Stimulated activated CD4-positive, alpha-beta T cell treated with anti-CD3 and anti-CD28 coated beads, TNF-alpha, amount 100 ng/mL, for 24 hours (primary cell): ENCODE measurements at places on chromosomes 6 and 20.

GRCh38 chr20:6070829-6071695, 17.2 kb upstream of the LRRN4 start:
- DNase-seq: no peak

DNA sequence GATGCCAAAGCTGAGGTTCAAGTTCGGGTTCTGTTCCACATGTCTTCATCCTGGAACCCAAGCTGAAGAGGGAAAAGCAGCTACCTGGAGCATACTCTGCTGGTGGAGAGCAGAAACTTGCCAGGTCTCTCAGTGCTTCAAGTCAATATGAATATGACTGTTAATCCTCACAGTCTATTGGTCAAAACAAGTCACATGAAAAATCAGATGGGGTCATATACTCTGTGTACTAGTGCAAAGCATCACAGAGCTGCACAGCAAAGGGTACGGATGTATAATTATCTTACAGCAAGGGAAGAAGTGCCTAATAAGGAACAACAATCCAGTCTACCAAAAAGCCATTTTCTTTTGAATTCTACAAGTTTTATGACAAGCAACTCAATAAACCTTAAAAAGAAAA, 11.6 kb downstream of the NCOA7 start:
- no peak for DNase-seq

GRCh38 chr6:118859517-118860064, 34.4 kb upstream of the ASF1A start:
- DNase-seq: no peak

GRCh38 chr20:34240693-34241615, at the start of gene ASIP:
ASIP (plus strand) TSS chr20:34241423; CDS start chr20:34260375, 18,952 bp downstream.
- DNase-seq: no peak

DNA sequence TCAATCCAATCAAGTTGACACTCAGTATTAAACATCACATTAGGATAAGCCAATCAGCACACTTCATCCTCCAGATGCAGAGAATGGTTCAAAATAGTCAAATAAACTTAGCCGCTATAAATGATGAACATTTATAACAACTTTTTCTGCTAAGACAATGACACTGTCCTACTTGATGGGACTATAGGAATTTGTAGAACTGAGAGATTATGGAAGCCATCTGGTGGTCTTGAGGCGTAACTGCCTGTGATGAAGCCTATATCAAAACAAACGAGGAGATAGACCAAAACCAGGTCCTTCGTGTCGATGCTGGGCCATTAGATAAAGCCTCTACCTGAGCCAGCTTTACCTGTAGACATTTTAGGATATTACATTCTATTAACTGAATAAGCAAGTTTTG, 631.1 kb downstream of the COL12A1 start:
- no peak for DNase-seq

DNA sequence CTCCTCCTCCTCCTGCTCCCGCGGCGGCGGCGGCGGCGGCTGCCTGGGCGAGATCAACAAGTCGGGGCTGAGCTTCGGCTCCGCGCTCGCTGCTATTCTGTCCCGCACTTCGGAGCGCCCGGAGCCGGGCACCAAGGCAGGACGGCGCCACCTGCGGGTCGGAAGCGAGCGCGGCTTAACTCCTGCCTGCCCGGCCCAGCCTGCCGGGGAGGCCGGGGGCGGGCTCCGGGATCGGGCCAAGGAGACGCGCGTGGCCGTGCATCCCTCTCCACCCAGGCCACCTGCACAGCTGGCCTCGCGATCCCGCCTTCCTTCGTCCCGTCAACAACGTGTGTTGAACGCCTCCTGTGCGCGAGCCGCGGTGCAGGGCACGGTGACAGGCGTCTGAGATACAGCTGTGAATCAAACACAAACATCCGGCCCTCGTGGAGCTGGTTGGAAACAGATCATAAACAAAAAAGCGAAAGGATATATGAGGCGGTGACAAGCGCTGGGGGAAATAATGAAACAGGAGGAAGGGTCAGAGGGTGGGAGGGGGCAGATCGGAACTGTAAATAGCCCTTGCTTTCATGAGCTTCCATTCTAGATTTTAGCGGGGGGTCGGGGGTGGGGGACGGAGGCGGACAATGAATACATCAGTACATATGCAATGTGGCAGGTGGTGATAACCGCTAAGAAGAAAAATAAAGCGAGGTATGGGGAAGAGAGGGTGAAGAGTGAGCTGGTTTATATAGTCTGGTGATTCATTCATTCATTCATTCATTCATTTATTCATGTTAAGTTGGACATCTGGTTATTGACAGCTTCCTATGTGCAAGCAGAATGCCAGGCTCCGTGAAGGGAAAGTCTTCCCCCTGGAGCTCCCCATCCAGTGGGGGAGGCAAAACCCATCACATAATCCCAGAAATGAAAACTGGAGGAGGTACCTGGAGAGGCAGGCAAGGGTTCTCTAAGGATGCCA, 2.0 kb upstream of the KCNB1 start:
- DNase-seq: peak; percentile 16

GRCh38 chr20:19808498-19808897, 50.4 kb downstream of the RIN2 start:
- no peak for DNase-seq

- DNase-seq: no peak
These were observed 66.3 kb upstream of the KCNK16 start for GRCh38 chr6:39388606-39389483.

DNA sequence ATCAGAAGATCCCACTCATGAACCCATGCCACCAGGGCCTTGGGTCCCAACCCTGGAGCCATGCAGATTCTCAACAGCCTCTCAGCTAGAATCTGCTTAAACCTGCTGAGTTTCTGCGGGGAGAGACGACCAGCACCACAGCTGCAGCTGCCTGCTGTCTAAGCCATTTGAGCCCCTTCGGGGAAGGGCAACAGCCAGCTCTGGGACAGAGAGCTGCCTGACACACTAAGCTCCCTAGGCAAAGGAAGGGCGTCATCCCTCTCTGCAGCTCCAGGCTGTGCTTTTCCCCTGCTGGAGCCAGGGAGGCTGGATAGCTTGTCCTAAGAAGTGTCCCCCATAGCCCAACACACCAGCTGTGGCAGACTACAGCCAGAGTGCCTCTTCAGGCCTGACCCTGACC, 182.5 kb downstream of the OTOR start:
- no peak for DNase-seq

GRCh38 chr20:52096117-52096516, 95.5 kb downstream of the ZFP64 start:
- no peak for DNase-seq

- DNase-seq: no peak
These were observed 81.0 kb downstream of the RIN2 start for GRCh38 chr20:19839053-19839452.

DNA sequence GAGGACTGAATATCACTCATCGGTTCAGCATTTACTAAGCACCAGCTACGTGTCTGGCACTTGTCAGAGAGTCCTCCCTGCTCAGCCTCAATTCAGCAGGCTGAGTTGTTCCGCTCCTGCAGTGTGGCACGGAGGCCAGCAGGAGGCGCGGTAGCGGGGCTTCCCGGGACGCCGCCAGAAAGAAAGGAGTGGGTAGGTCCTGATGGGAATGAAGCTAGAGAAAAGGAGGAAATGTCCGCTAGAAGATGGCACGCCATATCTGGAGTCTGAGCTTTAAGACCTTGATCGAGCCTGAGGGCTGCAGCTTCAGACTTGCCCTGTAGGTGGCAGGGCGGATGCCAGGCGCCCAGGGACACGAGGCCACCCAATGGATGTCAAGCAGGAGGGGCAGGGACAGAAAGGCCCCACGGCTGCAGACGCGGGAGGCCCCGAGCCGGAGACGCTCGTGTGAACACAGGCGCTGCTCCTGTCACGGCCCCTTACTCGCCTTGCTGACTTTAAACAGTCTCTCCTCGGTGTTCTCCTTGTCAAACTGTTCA, 18.7 kb downstream of the SERPINB6 start:
- DNase-seq: peak; percentile 12

DNA sequence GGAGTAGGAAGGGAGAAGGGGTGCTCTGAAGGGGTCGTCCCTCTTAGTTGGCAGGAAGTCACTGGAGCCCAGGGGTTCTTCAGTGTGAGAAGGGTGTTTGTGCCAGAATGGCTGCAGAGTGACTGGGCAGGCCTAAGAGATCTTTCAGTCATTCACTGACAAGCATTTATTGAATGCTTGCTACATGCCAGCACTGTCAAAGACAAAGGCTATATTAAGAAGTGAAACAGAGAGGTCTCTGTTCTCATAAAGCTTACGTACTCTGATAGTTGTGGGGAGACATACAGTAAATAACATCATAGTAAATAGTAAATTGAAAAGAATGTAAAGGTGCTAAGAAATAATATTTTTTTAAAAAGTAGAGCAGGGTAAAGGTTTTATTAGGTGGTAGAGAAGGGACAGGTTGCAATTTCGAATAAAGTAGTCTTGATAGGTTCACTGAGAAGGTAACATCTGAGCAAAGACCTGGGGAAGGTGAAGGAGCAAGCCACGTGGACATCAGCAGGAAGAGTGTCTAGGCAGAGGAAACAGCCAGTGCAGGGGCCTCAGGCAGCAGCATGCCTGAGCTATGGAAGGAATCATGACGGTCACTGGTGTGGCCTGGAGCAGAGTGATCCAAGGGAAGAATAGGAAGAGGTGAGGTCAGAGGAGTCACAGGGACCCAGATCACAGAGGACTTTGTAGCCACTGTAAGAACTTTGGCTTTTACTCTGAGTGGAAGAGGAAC, 36.3 kb upstream of the RNF8 start:
- no peak for DNase-seq

GRCh38 chr6:149249370-149250357, 67.8 kb upstream of the TAB2 start:
- no peak for DNase-seq

DNA sequence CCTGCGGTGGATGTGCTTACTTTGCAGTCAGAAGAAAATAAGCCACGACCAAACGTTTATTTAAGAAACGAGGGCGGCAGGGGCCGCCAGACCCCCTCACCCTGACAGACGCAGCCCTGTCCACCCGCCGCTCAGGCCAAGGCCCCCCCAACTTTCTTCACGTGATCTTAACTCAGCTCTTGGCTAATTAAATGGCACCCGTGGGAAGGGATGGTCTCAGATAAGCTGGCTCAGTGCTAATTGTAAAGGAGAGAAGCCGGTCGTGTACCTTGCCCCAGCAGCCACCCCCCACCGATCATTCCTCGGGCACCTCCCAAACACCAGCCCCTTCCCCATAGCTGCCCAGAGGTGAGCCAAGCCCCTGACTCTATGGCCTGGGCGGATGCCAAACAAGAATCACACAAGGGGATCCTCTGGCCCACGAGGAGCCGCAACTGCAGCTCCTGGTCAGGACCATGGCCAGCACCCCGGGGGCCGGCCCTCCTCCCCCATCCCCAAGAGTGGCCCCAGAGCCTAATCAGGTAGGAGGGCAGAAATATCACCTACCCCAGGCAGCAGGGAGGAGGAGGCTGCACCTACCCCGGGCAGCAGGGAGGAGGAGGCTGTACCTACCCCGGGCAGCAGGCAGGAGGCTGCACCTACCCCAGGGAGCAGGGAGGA, 11.2 kb downstream of the KCNQ2 start:
- no peak for DNase-seq
